ENCODE measurements at places on chromosomes 3 and 15.

- DNase-seq, result no peak
Measured at GRCh38 chr3:46906471-46907058, 29.0 kb downstream of the PTH1R start.

DNA sequence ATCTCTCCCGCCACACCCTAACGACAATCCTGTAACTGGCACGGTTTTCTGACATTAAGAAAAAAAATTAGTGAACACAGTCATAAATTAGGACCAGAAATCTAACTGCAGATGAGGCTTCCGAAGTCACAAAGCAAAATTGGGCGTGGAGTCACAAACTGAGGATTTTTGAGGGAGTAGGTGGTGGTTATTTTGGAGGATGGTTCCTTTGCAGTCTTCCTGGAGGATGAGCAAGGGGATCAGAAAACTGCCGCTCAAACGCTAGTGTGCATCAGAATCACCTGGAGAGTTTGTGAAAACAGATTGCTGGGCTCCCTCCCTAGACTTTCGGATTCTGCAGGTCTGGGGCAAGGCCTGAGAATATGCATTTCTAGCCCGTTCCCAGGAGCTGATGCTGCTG is 334.8 kb downstream of the RORA start:
- DNase-seq, result no peak

DNA sequence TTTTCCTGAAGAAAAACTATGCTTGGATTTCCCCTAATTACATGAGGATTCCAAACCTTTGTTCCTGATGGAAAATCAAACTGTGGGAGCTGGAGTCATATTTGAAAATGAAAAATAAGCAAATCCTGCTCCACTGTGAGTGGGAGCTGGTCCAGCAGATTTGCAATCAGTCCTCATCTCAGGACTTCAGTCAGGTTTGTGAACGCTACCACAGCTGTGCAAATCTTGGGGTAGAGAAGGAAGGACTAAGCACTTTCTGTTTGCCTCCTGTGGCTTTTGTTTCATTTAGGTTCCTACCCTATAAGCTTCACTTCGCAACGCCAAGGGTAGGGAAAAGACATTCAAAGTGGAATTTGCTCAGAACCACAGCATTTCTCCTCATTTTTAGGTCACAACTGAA is 238.2 kb downstream of the TUSC7 start:
- DNase-seq, result no peak

- no peak for DNase-seq
Measured at GRCh38 chr3:178382449-178383061, 153.7 kb upstream of the KCNMB2 start.

DNA sequence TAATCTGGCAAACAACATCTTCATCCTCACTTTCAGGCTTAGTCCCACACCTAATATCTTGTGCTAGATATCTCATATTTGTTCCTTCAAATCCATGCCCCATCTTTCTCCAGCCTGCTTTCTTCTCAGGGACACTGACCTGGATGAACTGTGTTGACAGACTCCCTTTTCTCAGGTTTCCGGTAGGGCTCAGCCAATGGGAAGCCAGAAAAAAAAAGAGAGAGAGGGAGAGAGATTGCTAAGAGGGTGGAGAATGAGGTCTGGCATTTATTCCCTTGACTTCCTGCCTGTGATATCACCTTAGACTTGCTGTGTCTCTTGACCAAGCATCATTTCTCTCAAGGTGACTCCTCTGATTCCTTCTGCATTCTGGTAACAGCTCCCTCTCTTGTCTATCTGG is 145.6 kb upstream of the ABI3BP start:
- no peak for DNase-seq

GRCh38 chr3:35639254-35640186 is at the start of gene ARPP21:
ARPP21 (plus strand) TSS chr3:35639525; CDS start chr3:35681752, 42,227 bp downstream.
- no peak for DNase-seq

- no peak for DNase-seq
Measured at GRCh38 chr15:44102675-44103254, 92.3 kb downstream of the FRMD5 start.

DNA sequence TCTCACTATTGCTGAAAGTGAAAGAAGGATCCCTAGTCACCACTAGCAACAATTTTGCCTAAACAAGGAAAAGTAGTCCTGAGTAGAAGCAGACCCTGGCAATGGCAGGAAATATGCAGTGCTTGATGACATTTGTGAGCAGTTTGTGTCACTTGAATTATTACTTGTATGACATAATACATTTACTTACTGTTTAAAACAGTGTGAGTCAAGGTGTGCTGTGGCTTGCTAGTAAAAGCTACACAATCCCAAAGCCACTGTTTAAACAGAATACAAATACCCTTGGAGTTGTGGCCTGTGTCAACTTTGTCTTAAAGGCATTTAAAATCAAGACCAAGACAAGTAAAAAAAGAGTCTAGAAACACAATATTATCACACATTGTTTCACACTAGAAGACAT is 775.4 kb downstream of the ROBO1 start:
- no peak for DNase-seq

DNA sequence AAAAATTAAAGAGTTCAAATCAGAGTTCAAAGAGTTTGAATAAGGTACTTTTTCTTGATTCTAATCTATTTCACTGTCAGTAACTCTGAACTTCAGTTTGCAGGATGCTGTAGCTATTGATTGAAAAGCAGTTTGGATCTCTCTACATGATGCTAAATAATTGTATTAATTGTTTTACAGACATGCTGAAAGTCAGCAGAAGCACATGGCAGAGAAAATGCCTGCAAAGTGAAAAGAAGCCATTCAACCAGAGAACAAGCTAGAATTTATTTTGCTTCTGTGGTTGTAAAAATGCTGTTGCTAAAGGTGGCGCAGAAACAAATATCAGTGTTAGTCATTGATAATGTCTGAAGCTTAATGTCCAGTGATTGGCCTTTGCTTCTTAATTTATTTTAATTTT is 92.1 kb upstream of the IL12A start:
- no peak for DNase-seq

- DNase-seq, result no peak
Measured at GRCh38 chr3:48077815-48078214, 61.6 kb upstream of the MAP4 start.

DNA sequence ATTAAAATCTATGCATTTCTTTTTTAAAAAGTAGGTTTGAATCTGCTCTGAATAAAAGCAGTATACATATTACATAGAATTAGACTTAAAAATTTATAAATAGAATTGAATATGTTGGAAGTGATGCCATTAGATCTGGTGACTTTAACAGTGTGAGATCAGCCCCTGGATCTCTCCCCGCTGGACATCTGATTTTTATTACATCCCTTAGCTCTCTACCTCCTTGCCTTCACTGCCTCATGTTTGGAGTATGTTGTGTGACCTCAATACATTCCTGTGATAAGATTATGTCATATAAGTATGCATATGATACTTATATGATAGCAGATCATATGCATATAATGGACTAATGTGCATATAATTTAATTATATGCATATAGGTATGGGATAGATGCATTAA is 643.4 kb upstream of the NR2F2 start:
- DNase-seq, result no peak

DNA sequence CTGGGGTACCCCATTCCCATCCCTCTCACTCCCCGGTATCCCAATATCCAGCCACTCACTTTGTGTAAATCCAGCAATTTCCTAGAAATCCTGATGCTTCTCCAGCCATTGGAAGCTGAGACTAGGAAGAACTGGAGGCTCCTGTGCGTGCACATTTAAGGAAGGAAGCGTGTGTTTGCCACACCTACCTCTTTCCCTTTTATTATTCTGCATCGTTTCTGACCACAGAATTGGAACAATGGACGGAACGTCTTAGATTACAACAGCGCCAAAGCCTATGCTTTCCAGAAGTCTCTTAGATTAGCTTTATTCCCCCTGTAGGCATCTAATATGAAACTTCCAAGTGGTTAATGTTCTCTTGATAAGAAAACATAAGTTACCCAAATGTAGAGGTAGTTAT is 234.8 kb upstream of the TRIM42 start:
- no peak for DNase-seq

DNA sequence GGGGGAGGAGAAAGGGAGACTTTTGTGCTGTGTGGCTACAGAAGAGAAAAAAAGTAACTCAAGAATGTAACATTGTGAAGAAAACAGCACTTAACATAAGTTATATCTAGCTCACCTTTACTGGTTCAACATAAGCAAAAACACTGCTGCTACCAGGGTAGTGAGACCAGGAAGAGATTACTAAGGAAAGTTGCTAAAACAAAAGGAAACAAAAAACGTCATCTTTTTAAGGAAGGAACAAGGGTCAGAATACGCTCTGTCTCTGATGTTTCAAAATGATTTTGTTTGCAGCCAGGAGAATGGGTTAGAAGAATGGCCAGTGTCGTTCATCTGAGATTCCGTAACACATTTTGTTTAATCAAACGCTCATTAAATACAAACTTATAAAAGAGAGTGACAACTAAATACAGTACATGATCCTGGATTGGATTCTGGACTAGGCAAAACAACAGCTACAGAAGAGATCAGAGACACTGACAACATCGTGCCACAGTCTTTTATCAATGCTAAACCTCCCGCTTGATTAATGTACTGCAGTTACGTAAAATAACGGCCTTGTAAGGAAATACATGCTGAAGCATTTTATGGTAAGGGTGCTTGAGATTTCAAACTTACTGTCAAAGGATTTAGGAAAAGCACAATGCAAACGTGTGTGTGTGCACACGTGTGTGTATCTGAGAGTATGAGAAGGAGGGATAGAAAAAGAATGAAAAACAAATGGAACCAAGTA is 67.7 kb downstream of the FOXP1 start:
- DNase-seq, result no peak

DNA sequence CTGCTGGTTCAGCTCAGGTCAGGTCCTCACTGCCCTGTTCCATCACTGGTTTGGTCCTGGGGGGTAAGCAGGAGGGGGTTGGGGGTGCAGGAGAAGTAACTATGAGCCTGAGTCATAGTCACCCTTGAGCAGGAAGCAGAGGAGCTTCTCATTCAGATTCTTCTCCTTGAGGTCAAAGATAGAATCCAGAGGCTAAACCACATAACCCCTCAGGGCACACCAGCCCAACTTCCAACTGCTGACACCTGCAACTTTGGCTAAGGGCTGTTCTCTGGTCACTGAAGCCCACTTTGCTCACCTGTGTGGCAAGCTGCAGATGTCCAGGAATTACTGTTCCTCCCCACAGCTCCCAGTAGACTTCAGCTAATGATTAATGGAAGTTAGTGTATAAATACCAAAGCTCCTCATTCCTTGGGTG is 48.8 kb upstream of the LRRFIP2 start:
- no peak for DNase-seq

- no peak for DNase-seq
Measured at GRCh38 chr3:161905520-161906132, 409.0 kb downstream of the OTOL1 start.

- DNase-seq, result no peak
Measured at GRCh38 chr3:62184559-62184958, 188.8 kb downstream of the FEZF2 start.

- DNase-seq, result no peak
Measured at GRCh38 chr15:29669823-29670222, 152.4 kb downstream of the TJP1 start.

DNA sequence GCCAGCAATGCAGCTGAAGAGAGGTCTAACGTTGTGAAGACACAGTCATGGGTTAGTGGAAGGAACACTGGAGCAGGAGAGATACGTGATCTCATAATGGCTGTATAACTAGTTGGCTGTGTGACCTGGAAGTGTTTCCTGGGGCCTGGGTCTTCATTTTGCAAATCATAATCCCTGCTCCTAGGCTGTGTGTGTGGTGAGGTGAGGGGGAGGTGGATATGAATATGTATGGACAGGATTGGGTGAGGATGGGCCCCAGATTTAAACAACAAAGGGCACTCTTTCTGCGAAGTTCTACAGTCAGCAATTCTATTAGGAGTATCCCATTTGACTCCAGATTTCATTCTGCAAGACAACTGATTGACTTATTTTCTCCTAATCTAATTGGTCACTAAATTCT is 41.3 kb downstream of the ANKRD28 start:
- no peak for DNase-seq

GRCh38 chr3:151630035-151630434 is 103.7 kb upstream of the AADACL2 start:
- no peak for DNase-seq

DNA sequence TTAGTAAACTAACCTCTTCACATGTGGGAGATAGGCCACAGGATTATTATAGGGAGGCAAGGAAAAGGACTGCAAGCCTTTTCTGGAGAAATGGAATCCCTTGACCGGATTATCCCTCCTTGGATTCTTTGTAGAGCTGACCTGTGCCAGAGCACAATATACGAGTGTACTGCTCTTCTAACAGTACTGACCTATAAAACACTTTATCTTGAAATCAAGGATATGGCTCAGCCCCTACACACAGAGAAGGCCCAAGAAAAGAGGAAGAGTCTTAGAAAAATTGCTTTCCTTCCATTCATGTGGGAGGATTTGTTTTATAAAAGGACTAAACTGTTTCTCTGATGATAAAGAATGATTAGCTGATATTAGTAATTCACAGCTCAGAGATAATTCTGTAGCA is 42.2 kb downstream of the DMXL2 start:
- DNase-seq, result no peak

DNA sequence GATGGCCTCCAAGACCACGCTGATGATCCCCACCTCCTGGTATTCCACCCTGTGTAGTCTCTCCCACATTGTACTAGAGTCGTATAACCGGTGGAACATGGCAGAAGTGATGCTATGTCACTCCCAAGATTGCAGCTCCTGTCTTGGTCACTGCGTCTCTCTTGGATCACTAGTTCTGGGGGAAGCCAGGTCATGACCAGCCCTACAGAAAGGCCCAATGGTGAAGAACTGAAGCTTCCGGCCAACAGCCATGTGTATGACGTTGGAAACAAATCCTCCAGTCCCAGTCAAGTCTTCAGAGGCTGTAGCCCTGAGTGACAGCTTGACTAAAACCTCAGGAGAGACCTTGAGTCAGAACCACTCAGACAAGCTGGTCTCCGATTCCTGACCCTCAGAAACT is 61.9 kb upstream of the FNDC3B start:
- DNase-seq, result no peak

DNA sequence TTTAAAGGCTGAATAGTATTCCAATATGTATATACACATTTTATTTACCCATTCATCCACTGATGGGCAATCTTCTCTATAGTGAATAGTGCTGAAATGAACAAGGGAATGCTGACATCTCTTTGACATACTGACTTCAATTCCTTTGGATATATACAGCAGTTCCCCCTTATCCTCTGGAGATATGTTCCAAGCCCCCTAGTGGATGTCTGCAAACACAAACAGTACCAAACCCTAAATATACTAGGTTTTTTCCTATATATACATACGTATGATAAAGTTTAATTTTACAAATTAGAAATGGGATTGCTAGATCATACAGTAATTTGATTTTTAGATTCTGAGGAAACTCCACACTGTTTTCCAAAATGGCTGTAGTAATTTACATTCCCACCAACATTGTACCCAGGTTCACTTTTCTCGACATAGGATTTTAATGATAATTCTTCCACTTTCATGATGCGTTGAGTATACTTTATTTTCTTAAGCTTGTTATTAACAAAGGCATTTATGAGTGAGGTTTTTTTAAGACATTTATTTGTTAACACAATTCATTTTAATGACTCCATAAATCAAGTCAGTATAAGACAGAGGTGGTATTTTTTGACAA is 38.2 kb downstream of the VPS13C start:
- DNase-seq, result no peak

GRCh38 chr3:64728428-64728827 is 40.6 kb upstream of the ADAMTS9 start:
- DNase-seq, result no peak

All from naive thymus-derived CD4-positive, alpha-beta T cell (primary cell).